Esophagus squamous epithelium (tissue), 5 donors: ENCODE measurements at places on chromosomes 6 and 20.

- no peak for DNase-seq
These were observed 77.0 kb downstream of the DTNBP1 start for GRCh38 chr6:15585760-15586214.

DNA sequence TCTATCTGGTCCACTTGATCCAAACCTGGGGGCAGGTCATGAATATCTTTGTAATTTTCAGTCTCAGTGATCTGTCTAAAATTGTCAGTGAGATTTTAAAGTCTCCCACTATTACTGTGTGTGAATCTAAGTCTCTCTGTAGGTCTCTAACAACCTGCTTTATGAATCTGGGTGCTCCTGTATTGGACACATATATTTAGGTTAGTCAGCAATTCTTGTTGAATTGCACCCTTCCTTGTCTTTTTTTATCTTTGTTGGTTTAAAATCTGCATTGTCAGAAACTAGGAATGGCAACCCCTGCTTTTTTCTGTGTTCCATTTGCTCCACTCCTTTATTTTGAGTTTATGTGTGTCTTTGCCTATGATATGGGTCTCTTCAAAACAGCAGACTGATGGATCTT, 140.7 kb downstream of the ASCC3 start:
- DNase-seq, result no peak

- no peak for DNase-seq
These were observed 868 bp downstream of the SRSF3 start for GRCh38 chr6:36594816-36595643.

DNA sequence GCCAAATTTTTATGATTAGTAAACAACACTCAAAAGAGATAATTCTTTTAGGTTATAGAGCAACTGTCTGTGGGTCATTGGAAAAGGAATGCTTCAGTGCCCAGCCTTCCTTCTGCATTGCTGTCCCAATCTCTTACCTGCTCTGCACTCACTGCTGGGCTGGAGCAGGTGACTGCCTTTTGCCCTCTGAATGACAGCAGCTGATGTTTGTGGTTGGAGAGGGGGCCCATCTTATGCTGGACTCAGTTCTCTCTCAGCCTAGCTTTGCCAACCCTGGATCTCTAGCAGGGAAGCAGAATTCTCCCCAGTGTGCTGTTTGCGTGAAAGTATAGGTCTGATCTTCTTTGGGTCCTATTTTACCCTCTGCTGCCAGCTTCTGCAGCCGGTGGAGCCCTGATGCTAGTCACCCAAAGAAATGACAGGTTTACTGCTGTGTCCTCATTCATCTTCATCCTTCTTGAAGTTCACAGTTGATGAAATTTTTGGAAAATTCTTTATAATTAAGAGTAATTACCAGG, 193.5 kb downstream of the ARID1B start:
- no peak for DNase-seq

- no peak for DNase-seq
These were observed 388.2 kb downstream of the TBC1D32 start for GRCh38 chr6:120945905-120946594.

- no peak for DNase-seq
These were observed 63.1 kb downstream of the SLX4IP start for GRCh38 chr20:10498200-10498599.

GRCh38 chr20:37757550-37757949, 63.7 kb downstream of the CTNNBL1 start:
- no peak for DNase-seq

DNA sequence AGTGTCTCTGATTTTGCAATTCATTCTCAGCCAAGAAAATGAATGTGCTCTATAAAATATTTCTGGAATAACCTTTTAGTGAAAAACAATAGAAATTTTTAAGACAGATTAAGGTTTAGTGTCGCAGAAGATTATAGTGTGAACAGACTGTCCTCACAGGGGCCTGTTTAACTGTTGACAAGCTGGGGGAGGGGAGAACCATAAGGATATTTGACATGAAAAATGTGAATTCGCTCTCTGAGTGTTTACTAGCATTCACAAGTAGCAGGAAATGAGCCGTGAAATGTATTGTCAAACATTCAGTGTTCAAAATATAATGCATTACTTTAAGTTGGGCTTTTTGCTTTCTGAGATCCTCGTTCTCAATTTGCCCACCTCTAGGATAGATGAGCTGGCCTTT, 134.8 kb upstream of the TSHZ2 start:
- no peak for DNase-seq

GRCh38 chr6:111973118-111973761, 80.7 kb upstream of the CCN6 start:
- DNase-seq, result no peak

- DNase-seq, result no peak
These were observed 85.3 kb downstream of the MAP7 start for GRCh38 chr6:136464874-136465273.

GRCh38 chr6:145012039-145012662, 723.2 kb downstream of the EPM2A start:
- DNase-seq, result no peak

DNA sequence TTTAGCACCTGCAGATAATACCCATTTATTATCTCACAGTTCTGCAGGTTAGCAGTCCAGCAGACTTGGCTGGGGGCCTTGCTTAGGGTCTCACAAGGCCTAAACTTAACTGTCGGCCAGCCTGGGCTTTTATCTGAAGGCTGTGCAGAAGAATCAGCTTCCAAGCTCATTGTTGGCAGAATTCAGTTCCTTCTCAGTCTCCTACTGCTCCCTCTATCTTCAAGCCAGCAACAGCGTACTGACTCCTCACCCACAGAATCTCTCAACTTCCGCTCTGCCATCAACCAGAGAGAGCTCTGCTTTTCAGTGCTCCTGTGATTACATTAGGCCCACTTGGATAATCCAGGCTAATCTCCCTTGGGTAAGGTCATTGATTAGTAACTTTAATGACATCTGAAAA, 30.2 kb upstream of the NHSL1 start:
- DNase-seq, result no peak

GRCh38 chr6:85461798-85462170, 11.9 kb downstream of the NT5E start:
- no peak for DNase-seq

GRCh38 chr6:36546308-36546919, 865 bp downstream of the STK38 start:
- DNase-seq, result no peak

- DNase-seq, result no peak
These were observed 171.9 kb upstream of the MAP3K7 start for GRCh38 chr6:90758741-90759140.

- DNase-seq, result no peak
These were observed 842.8 kb upstream of the CITED2 start for GRCh38 chr6:140217283-140217682.

DNA sequence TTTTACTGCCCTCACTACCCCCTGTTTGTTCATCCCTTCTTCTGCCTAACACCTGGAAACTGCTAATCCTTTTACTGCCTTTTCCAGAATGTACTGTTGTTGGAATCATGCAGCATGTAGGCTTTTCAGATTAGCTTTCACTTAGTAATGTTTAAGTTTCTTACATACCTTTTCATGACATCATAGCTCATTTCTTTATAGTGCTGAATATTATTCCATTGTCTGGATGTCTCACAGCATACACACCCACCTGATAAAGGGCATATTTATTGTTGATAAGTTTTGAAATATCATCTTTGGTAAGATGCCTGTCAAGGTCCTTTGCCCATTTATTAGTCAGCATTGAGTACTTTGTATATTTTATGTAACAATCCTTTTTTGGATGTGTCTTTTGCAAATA, 588.2 kb upstream of the NRSN1 start:
- DNase-seq, result no peak

DNA sequence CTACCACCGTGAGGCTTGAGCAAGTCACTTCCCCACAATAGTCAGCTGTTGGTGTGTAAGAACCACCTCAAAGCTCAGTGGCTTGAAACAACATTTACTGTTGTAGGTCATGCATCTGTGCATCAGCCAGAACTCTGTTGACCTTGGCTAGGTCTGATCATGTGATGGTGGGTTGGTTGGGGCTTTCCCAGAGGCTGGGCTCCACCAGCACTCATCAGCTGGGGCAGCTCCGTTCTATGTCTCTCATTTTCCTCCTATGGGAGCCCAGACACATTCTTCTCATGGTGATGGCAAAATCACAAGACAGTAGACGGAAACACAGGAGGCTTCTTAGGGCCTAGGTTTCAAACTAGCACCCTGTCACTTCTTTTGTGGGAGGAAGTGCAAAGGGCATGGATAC, 42.8 kb upstream of the PSMF1 start:
- no peak for DNase-seq

GRCh38 chr6:139984317-139984716, 609.9 kb upstream of the CITED2 start:
- DNase-seq, result no peak

DNA sequence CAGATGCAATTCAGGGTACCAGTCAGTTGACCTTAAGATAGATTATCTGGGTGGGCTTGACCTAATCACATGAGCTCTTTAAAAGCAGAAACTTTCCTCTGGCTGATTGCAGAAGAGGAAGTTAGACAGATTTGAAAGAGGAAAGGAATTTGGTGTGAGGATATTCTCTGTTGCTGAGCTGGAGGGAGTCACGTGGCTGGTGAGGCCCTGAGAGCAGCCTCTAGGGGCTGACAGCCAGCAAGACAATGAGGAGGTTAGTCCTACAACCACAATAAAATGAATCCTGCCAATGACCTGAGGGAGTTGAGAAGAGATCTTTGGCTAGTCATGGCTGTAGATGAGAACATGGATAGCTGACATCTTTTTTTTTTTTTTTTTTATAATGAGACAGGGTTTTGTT, 87.0 kb upstream of the B3GAT2 start:
- no peak for DNase-seq

DNA sequence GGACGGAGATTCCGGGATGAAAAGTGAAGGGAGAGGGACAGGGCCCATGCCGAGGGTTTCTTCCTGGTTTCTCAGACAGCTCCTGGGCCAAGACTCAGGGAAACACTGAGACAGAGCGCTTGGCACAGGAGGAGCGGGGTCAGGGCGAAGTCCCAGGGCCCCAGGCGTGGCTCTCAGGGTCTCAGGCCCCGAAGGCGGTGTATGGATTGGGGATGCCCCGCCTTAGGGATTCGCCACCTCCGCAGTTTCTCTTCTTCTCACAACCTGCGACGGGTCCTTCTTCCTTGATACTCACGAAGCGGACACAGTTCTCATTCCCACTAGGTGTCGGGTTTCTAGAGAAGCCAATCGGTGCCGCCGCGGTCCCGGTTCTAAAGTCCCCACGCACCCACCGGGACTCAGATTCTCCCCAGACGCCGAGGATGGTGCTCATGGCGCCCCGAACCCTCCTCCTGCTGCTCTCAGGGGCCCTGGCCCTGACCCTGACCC, 55.0 kb upstream of the HLA-A start:
- DNase-seq, result no peak

DNA sequence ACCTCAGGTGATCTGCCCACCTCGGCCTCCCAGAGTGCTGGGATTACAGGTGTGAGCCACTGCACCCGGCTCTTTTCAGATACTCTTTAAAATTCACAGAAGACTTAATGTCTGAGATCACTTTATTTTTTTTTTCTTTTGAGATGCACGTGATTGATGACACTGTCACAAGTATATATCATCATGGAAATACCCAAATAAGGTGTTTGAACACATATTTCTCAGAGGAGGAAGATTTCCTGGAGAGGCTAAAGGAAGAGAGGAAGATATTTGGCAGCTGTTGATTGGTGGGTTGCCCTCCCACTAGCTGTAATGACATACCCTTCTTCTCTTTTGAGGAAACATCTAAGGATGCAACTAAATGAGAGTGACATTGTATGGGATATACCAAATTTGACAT, 225.9 kb upstream of the CITED2 start:
- no peak for DNase-seq

DNA sequence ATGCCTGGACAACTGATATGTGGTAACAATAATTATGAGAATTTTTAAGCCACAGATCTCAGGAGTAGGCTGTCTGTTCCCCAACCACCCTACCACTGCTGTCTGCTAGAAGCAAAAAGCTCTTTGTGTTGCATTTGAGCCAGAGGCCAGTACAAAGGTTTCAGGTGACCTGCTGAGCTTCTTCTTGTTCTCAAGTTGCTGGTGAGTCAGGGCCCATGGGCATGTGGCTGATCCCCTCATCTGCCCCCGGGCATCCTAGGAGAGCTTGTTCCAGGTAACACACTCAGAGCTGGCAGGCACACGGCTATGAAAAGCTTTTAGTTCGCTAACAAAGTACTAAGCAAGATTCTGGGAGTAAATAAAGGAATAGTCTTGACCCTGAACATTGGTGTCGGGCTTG, 285.3 kb downstream of the CDC5L start:
- no peak for DNase-seq

- no peak for DNase-seq
These were observed 167.7 kb downstream of the ZNF217 start for GRCh38 chr20:53425941-53426340.

GRCh38 chr20:5402903-5403531, 86.3 kb upstream of the PROKR2 start:
- no peak for DNase-seq

GRCh38 chr20:11281240-11281639, 607.4 kb upstream of the JAG1 start:
- DNase-seq, result no peak

GRCh38 chr20:48880981-48881657, 40.4 kb upstream of the ARFGEF2 start:
- no peak for DNase-seq

GRCh38 chr6:98039904-98040607, 757.0 kb upstream of the MMS22L start:
- no peak for DNase-seq

- DNase-seq, result no peak
These were observed 35.7 kb downstream of the KCNQ5 start for GRCh38 chr6:72657407-72658197.

GRCh38 chr6:134930463-134930862, 19.4 kb downstream of the ALDH8A1 start:
- DNase-seq, result no peak

GRCh38 chr6:40914005-40914404, 125.0 kb downstream of the UNC5CL start:
- no peak for DNase-seq

DNA sequence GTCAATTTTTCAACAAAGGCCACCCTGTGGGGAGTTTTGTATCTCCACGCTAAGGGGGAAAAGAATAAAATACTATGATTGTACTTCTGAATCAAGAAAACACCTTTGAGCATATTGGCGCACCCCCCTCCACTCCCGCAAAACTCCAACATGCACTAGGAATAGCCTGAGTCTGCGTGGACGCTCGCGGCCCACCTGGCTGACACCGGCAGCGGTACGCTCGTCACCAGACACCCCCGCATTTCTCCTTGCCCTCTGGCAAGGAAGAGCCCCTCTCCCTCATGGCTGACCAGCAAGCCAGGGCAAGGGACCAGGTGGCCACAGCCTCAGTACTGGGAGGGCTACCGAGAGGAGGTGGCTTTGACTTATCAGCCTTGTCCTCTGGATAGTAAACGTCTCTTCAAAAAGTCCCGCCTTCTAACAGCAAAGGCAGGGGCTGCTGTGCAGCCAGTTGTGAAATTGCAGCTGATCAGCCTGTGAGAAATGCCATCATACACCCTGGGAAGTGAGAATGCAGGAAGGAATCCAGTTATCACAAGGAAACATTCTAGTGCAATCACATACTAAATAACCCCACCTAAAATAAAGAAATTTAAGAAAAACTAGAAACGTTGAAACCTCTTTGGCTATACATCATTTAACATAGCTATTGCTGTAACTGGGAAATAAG, 84.2 kb downstream of the HUS1B start:
- no peak for DNase-seq
